ENCODE measurements at places on chromosomes 11 and 22.

DNA sequence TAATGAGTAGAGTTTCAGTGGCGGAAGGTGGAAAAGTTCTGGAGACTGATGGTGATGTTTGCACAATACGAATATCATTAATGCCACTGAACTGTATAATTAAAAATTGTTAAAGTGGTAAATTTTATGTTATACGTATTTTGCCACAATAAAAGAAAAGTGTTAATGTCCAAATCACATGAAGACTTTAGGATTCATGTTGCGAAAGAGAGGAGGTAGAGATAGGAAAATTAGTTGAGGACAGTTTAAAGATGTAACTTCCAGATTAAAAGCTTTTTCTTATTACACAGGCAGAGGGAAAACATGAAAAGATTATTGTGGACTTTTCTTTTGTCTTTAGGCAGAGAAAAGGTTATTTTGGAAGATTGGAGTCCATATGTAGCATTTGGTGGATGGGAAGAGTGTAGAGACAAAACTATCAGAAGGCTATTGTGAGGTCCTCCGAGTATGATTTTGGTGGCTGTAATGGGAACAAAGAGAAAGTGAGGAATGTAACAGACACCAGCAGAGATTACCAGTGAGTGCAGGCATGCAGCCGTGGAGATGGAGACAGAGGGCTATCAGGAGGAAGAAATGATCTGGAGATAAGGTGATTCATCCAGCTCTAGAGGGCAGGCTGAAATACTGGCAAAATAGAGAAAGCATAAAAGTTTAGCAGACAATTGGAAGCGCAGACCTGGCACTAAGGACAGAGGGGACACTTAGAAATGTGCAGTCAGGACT lies 12.5 kb downstream of the VPS26B start:
- DNase-seq, result no peak

DNA sequence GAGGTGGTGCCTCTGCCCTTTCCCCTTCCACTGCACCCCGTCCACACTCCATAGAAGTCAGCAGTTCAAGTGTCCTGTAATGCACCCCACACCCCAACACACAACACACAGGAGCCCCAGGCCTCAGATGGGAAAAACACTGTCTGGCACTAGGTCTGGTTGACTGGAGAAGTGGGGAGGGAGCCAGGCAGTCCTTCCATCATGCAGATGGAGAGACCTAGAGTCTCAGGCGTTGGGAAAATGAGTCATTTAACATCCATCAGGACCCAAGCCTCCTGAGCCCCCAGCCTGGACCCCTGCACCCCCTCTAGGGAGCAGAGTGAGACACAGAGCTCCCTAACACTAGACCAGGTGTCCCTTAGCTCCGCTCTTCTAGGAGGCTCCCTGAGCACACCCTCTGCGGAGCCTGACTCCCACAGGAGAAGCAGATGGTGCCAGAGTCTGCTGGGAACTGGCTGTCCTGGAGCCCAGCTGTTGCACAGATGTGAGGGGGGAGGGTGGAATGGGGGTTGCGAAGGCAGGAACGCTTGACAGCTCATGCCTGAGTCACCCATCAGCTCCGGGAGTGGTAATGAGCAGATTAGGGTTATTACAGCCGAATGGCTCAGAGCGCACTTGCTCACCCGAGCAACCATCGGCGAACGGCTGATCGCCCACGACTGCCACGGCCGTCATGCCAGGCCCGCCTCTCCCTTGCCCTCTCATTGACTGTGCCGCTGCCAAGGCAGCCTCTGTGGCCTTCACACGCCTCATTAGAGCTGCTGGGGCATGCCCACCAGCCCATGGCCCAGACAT lies 22.1 kb upstream of the SYT7 start:
- no peak for DNase-seq

GRCh38 chr11:74992852-74993251 lies 4.1 kb downstream of the NEU3 start:
- DNase-seq, result no peak

GRCh38 chr11:119282495-119282894 lies 34.4 kb downstream of the MCAM start:
- DNase-seq, result no peak

DNA sequence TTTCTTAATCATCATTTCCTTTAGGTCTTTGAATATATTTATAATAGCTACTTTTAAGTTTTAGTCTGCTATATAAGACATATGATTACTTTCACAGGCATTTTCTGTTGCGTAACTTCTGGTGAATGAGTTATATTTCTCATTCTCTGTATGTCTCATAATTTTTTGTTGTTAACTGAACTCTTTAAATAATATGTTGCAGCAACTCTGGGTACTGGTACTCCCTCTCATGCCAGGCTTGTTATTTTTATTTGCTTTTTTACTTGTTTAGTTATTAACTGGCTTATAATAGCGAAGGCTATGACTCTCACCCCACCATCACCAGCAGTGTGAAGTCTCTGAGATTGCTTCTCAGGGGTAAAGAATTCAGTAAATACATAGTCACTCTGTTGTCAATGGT lies 524.2 kb upstream of the CHORDC1 start:
- DNase-seq, result no peak

DNA sequence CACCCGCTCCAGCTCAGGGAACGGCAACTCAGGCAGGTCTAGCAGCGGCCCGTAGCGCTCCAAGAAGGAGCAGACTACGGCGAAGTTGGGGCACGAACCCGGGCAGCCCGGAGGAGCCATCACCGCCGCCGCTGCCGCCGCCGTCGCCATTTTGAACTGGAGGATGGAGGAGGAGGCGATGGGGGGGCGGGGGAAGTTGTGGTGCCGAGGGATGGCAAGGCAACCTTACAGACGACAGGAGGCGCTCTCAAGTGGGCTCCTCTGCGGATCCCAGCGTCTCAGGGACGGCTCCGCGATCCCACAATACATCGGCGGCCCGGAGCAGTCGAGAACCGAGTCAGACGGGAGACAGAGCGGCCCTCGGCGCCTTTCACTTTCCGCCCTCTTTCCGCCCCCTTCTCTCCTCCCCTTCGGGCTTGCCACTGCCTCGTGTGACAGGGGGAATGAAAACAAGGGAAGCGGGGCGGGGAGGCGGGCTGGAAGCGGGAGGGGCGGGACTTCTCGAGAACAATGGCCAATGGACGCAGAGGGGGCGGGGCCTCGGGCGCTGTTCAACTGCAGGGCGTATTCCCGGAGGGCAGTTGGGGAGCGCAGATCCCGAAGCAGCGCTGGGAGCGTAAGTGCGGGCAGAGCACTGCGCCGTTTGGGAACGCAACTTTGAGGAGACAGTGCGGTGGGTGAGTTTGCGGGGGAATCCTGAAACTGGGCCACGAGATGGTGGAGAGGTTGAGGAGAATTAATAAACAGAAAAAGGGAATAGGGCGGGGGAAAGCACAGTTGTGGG lies at the start of the genes AAMDC and RSF1:
Gene AAMDC (plus strand): TSS at position 580 of the 784 bp plus-strand sequence. CDS start 21,353 bp downstream, outside the sequence.
Gene RSF1 (minus strand): TSS at position 158 of the 784 bp plus-strand sequence. CDS start 8 bp downstream, at position 150.
- peak; percentile 94 for DNase-seq

DNA sequence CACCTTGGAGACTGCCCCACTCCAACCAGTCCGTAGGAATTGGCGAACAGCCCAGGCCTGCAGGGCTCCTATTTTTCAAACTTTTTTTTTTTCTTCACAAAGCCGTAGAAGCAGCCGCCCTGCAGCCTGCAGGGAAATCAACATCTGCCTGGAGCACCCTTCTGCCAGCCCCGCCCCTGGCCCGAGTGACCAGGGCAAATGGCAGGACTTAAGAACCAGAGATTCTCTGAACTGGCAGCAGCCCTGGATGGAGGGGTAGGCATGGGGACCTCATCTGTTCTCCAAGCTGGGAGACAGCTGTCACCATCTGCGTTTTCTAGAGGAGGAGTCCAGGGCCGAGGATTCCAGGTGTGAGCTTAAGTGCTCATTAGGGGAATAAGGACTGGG lies 5.6 kb downstream of the SCN2B start:
- no peak for DNase-seq

DNA sequence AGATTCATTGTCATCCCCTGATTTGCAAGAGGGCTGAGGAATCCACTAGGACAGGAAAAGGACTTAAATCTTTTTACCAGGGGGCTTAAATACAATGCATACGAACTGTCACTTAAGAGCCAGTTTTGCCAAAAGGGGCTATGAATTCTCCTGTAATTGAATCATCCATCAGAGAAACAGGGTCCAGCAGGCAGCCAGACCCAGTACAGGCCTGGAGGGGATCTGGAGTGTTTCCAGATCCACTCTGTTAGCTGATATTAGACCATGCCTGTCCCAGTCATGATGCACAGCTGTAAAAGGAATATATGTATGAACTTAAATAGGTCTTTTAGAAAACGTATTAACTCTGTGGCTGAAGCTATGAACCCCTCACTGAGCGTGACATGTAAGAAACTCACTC lies 53.8 kb upstream of the PRSS23 start:
- no peak for DNase-seq

- DNase-seq, result no peak
Observed at GRCh38 chr22:24512043-24512442, 16.9 kb downstream of the UPB1 start.

GRCh38 chr11:12692229-12693075 lies 18.2 kb downstream of the TEAD1 start:
- no peak for DNase-seq

DNA sequence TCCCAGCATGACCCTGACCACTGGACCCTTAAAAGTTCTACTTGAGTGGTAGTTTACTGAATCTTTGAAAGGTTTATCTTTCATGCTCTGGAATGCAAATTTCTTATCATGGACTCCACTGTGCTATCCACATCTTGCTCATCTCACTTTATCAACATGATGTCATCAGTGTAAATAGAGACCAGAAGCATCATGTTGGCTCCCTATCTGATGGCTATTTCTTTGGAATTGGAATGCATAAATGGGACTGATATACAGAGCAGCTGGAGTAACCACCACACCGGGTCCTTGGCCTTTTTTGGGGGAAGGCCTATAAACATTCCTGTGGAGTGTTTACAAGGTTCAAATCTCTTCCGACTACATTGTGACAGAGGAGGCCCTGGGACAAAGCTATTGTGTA lies 74.1 kb upstream of the CEP126 start:
- DNase-seq, result no peak

- DNase-seq, result no peak
Observed at GRCh38 chr11:100469835-100470234, 217.3 kb upstream of the ARHGAP42 start.

DNA sequence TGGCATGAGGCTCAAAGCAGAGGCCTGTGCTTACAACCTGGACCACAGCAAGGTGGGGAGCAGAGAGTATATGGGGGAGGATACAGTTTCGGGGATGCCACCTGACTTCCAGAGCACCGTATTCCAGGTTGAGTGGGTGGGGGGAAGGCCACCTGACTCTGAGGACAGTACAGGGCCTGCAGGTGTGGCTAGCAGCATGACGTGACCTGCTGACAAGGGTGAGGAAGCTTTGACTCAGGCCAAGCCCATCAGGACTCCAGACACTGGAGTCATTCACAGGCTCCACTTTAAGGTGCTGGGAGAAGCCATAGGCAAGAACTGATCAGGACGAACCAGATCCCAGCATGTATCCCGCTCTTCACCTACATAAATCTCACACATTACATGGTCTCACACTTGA lies 34.6 kb upstream of the CRTAM start:
- DNase-seq, result no peak

GRCh38 chr11:129375751-129376657 lies at the start of gene BARX2:
Gene BARX2 (plus strand): TSS chr11:129375848. CDS start chr11:129376036, 188 bp downstream.
- no peak for DNase-seq

DNA sequence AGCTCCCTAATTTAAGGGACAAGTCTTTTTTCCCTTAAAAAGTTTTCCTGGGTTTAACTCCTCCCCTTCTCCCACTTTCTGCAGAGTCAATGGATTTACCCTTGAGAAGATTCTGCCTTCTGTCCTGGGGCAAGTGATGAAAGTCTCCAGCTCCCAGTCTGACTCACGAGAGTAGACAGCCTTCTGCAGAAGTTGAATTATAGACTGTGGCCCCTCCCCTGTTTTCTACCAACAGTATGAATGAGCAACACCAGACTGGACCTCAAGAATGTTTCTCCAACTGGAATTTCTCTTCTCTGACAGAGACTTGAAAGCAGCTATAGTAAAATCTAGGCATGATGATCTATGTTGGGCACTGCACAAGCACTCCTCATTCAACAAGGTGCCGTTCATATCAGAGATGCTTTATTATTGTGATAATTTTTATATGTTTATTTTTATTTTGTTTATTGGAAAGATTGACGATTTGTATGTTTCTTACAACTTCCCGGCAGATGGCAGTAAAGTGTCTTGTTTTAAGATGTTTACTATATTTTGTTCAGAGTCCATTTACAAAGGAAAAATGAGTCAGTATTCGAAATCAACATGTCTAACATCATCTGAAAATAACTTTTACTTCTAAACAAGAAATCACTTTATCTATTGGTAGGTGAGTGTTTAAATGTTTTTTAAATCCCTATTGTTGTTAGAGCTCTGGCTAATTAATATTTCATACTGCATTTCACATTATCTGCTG lies 56.6 kb downstream of the LMO2 start:
- no peak for DNase-seq

DNA sequence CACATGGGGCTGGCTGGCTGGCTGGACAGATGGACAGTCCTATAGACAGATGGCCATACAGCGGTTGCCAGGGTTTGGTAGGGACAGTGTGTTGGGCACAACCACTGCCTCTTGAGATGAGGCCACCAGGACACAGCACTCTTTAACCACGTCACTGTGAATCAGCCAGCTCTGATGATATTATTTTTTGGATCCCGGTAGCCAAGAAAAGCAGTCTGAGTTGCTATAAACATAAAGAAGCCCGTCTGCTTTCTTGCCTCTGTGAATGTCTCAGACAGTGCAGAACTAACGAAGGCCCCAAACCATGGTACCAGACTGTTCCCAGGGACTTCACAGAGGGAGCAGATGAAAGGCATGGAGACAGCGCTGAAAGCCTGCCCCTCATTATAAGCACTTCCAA lies 115.9 kb upstream of the CSNK2A3 start:
- DNase-seq, result no peak

DNA sequence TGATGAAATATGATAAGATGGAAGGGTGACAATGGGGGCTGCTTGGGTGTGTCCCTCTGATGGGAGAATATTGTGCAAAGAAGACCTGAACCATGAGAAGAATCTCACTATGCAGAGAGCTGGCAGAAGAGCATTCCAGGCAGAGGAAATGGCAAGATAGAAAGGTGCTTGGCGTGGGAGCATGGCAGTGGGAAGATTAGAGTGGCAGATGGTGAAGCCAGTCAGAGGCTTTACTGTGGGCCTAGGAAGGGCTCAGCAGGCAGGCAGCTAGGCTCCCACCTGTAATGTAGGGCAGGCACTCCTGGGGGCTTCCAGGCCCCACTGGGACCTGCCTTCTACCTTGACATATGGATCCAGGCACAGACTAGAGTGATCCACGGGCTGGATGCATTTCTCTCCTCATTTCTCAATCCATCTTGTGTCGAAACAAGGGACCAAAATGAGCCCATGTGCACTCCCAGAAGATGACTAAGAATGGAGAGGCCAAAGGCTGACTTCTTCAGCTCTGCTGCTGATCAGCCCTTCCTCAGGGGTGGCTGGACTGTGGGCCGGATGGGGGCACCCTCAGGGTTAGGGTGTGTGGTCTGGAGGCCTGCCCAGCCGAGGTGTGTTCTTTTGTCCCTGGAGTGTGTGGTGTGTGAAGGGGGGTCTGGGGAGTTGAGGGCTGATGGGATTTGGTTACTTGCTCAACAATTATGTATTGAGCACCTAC lies 88.3 kb downstream of the TSPAN18 start:
- DNase-seq, result no peak

DNA sequence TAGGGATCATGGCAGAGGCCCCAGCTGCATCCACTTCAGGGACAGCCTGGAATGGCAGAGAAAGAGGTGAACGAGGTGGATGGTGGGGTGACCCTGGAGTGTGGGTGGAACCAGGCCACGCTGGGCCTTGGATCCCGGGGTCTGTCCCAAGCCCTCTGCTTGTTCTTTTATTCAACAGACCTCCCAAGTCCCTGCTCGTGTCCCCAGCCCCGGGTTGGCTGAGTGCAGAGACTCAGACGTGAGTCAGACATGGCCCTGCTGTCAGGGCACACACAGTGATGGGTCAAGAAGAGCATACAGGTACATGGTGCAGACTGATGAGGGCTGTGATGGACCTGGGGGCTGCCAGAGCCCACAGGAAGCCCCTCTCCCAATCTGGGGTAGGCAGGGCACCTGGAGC lies 6.6 kb downstream of the ARHGAP8 start:
- DNase-seq, result no peak
